NCI-H1105 (cell line): ENCODE measurements at places on chromosomes 3 and 15.

GRCh38 chr15:86743283-86743903, 663.7 kb downstream of the AGBL1 start:
- DNase-seq: no peak

GRCh38 chr3:14539384-14539741, 779 bp downstream of the GRIP2 start:
- no peak for DNase-seq

DNA sequence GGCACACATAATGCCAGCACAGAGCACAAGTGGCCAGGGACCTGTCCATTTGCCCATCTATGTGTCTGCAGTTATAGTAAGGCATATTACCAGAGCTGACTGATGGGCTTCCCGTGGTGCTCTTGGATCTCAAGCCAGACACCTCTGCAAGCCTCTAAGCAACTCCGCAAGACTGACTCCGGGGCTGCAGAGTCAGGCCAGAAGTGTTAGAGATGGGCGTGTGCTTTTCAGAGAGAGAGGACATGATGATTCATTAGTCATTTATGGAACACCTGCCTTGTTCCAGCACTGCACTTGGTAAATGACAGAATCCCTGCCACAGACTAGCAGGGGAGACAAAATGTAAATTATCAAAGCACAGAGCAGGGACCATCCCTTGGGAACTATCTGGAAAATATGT, 559.0 kb downstream of the PDCD6IP start:
- DNase-seq: no peak

GRCh38 chr15:93989440-93989998, 241.8 kb upstream of the MCTP2 start:
- DNase-seq: no peak

- DNase-seq: no peak
Observed at GRCh38 chr15:92749216-92749615, 93.6 kb upstream of the FAM174B start.

GRCh38 chr3:126201168-126201567, 20.8 kb upstream of the ALDH1L1 start:
- DNase-seq: no peak

DNA sequence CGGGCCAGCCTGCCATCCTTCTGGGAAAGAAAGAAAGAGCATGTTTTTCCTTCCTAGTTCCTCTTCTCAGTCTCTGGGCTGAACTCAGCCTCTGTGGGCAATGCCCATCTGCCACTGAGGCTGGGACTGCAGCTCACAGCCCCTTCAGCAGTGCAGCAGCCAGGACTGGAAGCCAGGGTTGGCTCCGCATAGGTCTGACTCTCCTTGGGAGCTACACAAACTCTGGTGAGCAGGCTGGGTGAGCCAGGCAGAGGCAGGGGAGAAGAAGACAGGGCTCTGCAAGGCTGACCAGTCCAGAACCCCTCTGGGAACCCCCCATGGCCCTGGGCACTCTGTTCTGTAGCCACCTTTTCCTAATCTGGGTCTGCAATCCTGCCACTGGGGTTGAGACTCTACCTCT, 3.6 kb downstream of the DISP2 start:
- DNase-seq: no peak
